ENCODE measurements at places on chromosomes 7 and 10.

DNA sequence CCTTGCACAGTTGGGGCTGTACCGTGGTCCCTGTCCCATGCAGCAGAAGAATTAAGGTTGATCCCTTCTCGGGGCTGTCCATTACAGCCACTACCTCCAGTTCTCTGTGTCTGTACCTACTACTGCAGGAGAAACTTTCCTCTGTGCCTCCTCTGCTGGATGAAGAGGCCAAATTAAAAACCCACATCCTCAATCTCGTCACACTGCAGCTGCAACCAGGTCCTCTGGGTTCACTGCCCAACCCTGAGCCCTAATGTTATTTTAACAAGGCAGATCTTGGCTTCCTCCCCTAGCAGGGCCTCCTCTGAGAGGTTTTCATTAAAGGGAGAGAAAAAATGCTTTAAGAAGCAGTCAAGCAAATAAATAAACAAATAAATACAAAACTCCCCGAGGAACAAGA, 66.6 kb downstream of the PLXNA4 start:
- DNase-seq = no peak

GRCh38 chr10:46239247-46239646, 47.5 kb upstream of the ANTXRL start:
- DNase-seq = no peak

DNA sequence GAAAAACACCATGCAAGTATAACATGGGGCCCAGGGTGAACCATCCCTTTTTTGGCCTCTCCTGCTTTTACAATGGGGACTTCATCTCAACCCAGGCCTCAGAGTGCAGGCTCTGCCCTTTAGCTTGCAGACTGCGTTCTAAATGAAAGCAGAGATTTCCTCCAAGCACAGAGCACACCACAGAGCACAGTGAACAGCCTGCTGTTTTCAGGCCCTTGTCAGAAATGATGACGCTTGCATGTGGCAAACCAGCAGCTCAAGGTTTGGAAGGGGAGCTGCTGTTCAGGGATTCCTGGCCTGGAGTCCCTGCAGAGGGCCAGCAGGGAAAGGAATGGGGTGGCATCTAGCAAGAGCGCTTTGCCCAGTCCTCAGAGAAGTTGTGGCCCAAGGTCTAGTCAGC, 167.3 kb upstream of the CDCA7L start:
- DNase-seq = no peak

DNA sequence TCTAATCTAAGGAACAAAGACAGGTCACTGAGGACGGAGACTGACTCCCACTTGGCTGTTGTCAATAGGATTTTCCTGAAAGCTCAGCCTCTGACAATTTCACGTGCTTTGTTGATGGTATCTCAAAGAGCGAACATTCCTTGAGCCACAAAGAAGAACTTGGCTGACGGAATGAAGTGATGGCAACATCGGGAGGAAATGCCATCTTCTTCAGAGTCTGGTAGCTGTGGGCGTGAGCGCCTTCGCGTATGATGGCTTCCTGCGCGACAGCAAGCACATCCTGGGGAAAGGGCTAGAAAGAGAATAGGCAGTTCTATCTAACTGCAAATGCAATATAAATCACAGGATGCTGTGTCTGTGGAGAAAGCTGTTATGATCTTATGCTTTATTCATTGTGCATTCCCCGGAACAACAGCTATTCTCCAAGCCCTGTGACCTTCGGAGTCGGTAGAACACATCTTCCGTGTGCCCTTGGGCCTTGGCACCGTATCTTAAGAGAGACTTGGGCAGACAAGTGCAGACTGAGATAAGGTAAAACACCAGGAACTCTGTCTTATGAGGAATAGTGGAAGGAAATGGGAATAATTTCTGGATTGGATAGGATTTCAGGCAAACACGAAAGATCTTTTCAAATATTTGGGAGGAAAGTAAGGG, 19.6 kb upstream of the GTPBP4 start:
- DNase-seq = no peak

- DNase-seq = no peak
These were observed 159.6 kb downstream of the EGFR start for GRCh38 chr7:55178292-55178862.

DNA sequence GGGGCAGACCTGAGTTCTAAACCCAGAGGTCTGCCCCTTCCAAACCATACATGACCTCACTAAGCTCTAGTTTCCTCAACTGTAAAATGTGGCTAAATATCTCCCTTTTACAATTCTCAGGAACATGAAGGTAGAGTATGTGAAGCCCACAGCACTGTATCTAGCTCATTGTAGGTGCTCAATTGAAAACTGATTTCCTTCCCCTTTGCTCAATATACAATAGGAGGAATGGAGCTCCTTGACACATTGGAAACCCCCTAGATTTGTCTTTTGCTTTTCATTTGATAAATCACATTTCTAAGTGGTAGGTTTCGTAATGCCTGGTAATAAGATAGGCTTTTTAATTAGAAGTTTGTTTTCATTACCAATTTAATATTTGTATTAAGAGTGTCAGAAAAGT, 153.3 kb downstream of the ARID5B start:
- DNase-seq = no peak

DNA sequence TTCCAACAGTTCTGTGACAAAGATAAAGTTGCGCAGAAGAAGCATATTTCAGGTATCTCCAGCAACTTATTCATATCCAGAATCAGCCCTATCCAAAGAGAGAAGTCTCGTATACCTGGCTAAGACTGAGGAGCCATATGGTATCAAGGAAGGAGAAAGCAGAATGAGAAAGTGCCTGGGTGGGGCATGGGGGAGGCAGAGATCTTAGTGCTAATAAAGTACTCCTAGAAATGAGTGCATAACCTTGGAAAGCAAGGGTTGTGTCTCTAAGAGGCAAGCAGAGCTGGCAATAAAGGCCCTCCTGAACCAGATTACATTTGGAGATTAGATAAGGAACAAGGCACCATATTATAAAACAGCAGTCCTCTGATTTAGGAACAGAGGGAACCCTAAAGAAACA, 12.7 kb downstream of the TASOR2 start:
- DNase-seq = no peak

GRCh38 chr10:106043863-106044262, 1120.6 kb downstream of the SORCS1 start:
- no peak for DNase-seq

GRCh38 chr10:22807238-22807637, 92.9 kb upstream of the PIP4K2A start:
- no peak for DNase-seq

DNA sequence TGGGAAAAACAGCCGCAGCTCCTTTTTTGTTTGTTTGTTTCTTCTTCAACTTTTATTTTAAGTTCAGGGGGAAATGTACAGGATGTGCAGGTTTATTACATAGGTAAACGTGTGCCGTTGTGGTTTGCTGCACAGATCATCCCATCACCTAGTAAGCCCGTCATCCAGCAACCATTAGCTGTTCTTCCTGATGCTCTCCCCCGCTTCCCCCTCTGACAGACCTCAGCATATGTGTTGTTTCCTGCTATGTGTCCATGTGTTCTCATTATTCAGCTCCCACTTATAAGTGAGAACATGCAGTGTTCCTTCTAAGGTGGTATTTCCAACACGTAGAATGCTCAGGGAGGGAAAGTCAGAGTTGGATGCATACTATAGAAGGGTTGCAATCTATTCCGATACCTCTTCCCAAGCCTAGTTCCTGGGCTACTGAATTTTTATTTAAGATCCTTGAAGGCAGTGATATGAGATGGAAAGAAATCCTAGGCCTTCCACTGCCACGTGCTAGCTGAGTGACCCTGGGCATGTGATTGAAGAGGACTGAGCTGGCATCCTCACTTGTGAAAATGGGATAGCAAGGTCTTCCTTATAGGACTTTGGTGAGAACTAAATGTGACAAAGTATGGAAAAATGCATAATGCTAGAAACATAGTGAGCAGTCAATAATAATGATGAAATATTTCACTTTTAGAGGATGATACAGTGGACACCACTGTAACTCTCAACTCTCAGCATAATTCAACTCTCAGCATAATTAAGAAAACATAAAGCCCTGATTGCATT, 278.5 kb downstream of the REEP3 start:
- DNase-seq = no peak

DNA sequence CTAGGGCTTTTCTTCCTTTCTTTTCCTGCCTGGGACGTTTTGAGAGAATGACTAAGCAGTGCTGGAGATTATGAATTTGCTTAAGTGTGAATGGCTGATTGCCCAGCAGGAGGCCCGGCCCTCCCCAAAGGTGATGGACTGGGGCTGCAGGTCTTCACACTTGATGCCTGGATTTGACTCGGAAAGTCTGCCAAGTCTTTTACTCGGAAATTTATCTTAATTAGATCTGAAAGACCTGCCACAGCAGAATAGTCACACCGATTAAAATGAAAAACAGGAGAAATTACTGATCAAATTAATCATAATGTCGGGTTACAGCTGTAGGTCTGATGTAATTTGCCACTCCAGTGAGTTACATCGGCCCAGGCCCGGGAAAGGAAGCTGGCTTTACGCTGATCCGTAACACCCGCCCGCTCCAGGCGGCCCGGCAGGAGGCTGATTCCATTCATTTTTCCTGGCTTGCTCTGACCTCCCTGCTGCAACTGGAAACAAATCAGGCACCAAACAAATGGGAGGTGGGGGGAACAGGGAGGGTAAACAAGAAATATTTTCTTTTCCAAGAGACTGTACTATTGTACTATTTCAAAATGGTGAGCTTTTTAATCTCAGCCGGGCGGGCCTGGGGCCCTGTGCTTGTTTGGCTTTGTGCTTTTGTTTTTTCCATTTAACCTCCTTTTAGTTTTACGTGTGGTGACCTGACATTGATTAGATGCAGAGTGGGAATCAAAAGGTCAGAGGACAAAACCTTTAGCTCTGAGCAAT, 212.4 kb upstream of the YAE1 start:
- DNase-seq = no peak

DNA sequence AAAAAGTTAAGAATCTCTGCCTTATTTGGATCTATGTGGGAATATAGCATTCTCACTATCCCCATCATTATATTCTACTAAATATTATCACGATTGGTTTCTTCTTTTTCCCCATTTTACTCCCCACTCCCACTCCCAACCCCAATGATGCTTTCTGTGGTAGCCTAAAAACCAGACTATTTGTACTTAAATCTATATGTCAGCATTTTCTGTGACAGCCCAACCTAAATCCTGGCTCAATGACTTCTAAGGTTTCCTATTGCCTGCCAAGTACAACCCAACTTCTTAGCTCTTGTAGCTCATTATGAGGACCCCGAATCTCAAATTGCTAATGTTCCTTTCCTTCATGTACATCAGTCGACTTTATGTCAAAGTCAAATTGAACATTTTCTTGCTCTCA, 598.6 kb downstream of the XPNPEP1 start:
- DNase-seq = no peak

All from occipital lobe (tissue), 3 donors.